ENCODE measurements at places on chromosomes 4 and X.
A peak's percentile ranks its signal among the peaks of the same experiment; 100 is the strongest.

GRCh38 chr4:17068891-17069290 lies 170.4 kb upstream of the LDB2 start:
- no peak for DNase-seq

DNA sequence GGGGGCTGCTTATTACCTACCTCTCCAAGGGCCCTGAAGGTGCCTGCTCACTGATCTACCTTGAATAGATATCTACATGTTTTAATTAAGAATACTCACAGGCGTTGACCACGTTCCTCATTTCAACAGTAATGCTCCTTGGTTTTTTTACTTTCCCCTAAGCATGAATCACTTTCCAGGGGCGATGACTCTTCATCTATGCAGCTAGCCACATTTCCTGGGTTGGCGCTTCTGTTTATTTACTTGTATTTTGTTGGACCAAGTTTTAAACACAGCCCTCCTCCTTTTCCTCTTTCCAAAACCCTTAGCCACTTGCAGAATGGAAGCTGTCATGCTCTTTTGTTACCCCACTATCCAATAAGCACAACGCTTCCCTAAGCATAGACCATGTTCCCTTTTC lies 50.8 kb downstream of the CBLL2 start:
- DNase-seq = peak; percentile 60

- no peak for DNase-seq
Observed at GRCh38 chrX:8306291-8306925, 135.3 kb upstream of the VCX2 start.

DNA sequence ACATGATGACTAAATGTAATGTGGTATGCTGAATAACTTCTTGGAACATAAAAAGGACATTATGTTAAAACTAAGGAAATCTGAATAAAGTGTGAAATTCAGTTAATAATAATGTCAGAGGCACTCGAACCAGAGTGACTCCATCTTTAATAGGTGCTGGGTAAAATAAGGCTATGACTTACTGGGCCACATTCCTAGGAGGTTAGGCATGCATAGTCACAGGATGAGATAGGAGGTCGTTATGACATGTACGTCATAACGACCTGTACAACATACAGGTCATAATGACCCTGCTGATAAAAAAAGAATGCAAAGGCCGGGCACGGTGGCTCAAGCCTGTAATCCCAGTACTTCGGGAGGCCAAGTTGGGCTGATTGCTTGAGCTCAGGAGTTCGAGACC lies 28.9 kb upstream of the OPHN1 start:
- peak; percentile 48 for DNase-seq

DNA sequence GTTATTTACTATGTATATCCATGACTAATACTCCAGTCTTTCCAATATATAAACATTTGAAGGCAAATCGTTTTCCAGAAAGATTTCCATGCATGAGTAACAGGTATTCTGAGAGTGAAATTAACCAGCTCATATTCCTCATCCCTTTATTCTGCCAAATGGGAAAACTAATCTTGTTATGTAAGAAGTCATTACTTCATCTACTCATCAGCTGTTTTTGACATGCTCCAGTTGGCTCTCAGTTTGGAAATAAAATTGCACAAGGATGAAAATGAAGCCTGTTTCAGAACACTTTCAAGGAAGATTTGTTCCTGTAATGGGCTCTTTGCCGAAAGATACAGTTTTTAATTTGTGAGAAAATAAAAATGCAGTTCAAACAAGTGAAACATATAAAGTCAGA lies 121.9 kb downstream of the KCTD8 start:
- DNase-seq = no peak

DNA sequence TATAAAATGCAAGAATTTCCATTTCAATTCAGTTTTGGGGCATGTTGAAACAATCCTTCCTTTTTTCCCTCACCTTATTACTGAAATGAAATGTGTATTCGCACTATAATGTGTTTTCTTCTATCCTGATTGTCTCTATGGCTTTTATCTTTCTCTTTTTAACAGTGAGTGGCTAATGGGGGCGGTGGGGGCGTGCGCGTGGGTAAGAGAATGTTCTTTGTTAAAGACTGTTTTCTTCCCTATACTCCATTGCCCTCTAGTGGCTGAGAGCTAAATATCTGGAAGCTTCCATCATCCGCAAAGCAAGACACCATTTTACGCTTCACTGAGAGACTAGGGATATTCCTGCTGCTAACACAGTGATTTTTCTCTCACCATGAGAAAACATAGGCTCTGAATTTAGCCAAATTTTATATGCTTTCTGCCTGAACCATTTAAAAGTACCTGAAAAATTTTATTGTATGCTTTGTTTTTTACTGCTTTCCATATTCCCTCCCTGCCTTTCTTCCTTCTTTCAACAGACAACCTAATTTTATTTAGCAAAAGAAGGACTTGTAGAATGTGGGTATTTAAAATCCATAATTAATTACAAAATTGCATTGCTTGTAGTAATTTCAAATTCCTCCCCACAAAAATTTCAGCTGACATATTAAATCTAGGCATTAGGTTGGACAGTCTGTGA lies 194.0 kb downstream of the GASK1B start:
- DNase-seq = peak; percentile 40

- peak; percentile 83 for DNase-seq
Observed at GRCh38 chr4:54233277-54233696, 4.2 kb downstream of the PDGFRA start.

- DNase-seq = no peak
Observed at GRCh38 chr4:153204728-153205648, 745 bp downstream of the TRIM2 start.

- no peak for DNase-seq
Observed at GRCh38 chr4:122522944-122523343, 66.4 kb upstream of the IL2 start.

DNA sequence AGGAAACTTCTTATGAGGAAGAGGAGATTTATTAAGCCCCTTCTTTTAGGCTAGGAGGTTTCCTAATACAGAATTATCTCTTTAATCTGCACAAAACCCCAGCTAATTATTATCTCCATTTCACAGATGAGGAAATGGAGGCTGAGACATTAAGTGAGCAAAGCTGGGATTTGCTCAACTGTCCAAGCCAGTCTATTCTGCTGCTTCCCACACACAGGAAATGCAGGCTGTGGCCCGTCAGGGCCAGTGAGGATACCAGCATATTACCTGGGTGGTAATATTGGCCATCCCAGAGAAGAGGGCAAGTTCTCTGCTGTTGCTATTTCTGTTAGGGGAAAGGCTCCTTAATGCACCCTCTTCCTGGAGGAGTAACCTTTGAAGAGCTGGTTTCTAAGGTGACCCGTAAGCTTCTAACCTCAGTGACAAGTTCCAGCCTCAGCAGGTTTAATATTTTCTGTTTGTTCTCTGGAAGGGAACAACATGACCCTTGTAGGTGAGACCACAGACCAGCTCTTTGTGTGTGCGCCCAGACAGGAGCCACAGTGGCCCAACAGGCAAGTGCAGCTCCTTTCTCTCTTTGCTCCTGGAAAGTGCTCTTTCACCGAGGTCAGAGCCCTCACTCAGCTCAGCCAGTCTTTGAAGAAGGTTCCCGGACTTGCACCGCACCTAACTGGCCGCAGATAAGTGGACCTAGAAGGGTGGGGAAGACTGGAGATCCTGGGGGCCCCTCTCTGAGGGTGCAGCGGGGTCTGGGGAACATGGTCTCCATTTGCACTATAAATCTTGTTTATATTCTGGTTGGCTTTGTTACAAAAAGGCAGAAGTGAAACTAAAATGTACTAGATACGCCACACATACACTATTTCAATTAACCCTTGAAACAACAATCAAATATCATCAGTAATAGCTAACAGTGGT lies 35.5 kb downstream of the TBC1D9 start:
- no peak for DNase-seq

GRCh38 chr4:55251342-55251741 lies 94.7 kb upstream of the SRD5A3 start:
- DNase-seq = no peak

DNA sequence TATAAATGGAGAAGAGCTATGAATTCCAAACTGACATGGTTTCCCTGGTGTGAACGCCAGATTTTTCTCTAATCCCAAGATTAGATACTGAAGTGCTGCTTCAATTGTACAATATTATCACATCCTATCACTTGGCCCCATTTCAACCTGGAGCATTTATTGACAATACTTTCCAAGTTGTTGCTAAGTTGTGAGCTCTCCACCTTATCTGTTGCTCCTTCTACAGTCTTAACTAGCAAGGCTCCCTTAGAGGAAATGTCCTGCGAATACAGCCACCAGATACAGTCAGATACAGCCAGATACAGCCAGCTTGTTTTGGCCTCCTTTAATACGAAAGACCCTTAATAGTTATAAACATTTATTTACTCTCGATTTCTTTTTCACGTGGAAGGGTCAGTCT lies 466.3 kb upstream of the FAM241A start:
- DNase-seq = no peak

DNA sequence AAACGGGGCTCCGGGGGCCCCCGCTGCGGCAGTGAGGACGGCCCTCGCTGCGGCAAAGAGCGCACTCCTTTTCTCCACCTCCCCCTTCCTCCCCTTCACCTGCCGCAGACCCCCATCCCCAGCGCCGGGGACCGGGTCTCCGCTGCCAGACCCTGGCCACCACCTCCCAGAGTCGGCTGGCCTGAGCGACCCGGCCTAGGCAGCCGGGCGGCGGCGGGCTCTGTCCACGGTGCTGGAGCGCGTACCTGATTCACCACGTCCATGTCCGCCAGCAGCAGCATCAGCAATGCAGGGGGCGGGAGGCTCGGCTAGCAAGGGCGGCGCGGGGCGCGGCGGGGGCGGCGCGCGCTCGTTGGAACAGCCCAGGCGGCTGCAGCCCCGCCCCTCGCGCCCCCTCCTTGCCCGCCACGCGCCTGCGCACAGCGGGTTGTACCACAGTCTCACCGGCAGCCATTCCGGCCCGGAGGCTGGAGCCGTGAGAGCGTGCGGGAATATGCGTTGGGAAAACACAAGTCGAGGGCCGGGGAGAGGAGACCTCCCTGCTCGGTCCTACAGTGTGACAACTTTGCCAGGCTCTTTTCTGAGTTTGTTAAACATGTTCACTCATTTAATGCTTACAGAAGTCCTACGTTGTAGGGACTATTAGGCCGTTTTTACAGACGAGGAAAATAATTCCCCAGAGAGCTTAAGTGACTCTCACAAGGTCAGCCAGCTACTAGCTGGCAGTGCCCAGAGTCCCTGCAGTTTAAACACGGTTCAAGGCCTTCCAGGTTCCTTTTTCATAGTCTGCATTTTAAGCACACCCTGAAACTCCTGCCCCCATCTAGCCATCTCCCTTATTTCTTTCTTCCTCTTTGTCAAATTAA lies at the start of gene SYP:
Gene SYP, minus strand, starts transcription at position 288 of the 866 bp plus-strand sequence. Its CDS starts 7 bp downstream, at position 281.
- peak; percentile 91 for DNase-seq

DNA sequence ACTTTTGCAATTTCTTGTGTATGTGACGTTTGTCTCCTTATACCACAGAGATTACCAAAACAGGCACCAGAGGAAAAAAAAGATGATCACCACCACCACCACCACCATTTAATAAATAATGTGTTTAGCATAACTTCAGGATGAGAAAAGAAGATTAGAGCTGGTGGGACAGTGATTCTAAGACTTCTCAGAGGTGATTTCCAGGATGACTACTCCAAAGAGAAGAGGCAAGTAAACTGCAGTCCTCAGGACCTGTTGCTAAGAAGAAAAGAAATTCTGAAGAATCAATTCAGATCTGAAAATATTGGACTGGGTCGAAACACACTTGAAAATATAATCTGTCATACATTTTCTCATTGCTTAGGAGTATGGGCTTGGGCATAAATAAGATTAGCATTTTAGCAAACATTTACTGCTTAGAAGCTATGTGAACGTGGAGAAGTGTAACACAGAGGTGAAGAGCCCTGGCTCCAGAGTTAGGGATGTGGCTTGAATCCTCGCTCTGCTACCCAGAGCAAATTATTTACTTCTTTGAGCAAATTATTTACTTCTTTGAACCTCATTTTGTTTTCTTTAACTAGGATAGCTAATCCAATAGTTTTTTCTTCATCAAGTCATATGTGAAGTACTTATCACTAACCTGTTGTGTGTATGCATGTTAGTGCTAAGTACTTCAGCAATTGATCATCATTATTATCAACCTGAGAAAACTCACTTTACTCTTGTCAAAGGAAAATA lies 10.5 kb upstream of the YTHDC1 start:
- DNase-seq = no peak

DNA sequence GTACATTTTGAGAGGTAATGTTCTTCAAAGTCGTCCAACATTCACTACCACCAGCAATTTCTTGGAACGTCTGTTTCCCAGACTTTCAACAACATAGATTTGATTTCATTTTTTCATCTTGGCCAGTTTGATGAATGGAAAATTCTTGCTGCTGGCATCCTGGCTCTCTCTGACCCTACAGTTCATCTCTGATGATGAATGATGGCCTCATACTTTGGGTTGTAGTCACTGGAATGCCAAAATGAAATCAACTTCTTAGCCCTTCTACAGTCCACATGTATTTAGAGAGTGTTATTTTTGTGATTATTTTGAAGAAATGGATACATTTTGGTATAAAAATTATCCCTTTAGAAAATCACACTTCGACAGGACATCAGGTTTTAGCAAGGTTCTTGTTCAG lies 8.8 kb downstream of the CHST7 start:
- peak; percentile 15 for DNase-seq

DNA sequence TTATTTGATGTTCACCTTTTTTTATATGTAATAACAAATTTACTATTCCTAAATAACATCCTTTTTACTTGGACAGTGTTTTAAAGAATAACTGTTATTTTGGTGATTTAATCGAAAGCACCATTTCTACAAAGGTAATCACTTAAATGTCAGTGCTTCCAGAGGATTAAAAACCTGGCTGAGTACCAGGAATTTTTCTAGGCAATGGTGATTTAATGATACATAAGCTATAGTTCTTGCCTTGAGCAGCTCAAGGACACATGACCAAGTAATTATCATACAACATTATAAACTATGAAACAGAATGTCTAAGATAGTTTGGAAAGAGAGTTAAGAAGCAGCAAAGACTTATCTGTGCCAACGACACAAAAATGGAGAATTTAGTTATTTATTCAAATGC lies 1291.9 kb upstream of the TENM3 start:
- DNase-seq = no peak

DNA sequence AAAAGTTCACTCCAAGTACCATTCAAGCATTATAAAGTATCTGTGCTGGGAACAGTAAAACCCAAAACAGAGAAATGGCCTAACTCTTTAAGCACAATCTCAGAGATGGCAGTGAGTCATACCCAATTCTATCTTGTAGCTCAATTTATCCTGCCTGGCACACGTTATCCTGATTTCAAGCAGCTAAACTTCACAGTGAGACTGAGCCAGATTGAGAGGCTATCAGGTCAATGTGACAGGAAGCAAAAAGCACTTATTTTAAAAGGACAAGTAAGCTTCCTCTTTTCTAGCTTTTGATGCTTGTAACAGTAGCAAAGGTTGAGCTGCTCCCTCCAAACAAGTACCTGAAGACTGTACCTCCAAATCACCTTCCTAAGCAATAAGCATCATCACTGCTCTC lies 324.9 kb downstream of the NAF1 start:
- DNase-seq = no peak

DNA sequence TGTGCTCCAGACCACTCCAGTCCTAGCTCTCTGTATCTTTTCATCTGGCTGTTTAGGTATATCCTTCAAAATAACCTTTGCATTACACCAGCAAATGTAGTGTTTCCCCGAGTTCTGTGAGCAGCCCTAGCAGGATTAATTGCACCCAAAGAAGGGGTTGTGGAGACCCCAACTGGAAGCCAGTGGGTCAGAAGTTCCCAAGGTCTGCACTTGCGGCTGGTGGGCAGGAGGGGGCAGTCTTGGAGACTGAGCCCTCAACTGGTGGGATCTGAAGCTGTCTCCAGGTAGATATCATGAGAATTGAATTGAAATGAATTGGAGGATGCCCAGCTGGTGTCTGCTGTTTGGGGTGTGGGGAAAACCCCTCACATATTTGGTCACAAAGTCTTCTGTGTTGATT lies 1485.3 kb upstream of the TENM3 start:
- no peak for DNase-seq

Data from Daoy (cell line).